Osteoblast (primary cell): ENCODE measurements at places on chromosomes 1 and 21. TPM values are rescaled to one million over a fixed set of nuclear protein-coding genes. Genes with fewer than 3 reads are reported as not detected.

The HSF2BP gene
- 1.8 and 2.1 TPM in 2 replicates for total RNA-seq

GRCh38 chr21:38911484-38912101 lies 105.9 kb downstream of the ETS2 start:
- no peak overlapping the region for H3K27ac ChIP-seq
- no peaks in the 10 kb centered on the region for H3K36me3 ChIP-seq
- H3K4me1 ChIP-seq: peaks cover 25% of the 10 kb centered on the region
- no peak for DNase-seq
- no peak overlapping the region for H3K4me3 ChIP-seq

- no peak for DNase-seq
- no peak overlapping the region for H3K4me3 ChIP-seq
- no peaks in the 10 kb centered on the region for H3K27me3 ChIP-seq
- H3K36me3 ChIP-seq: no peaks in the 10 kb centered on the region
- no peaks in the 10 kb centered on the region for H3K4me1 ChIP-seq
Observed at GRCh38 chr1:181675918-181676190, 192.5 kb downstream of the CACNA1E start.

GRCh38 chr1:97806326-97806725 lies 114.5 kb downstream of the DPYD start:
- H3K36me3 ChIP-seq: no peaks in the 10 kb centered on the region
- H3K27me3 ChIP-seq: no peaks in the 10 kb centered on the region
- H3K4me1 ChIP-seq: peaks cover 4% of the 10 kb centered on the region
- no peak overlapping the region for H3K4me3 ChIP-seq
- no peak for DNase-seq
- no peak overlapping the region for H3K27ac ChIP-seq

DNA sequence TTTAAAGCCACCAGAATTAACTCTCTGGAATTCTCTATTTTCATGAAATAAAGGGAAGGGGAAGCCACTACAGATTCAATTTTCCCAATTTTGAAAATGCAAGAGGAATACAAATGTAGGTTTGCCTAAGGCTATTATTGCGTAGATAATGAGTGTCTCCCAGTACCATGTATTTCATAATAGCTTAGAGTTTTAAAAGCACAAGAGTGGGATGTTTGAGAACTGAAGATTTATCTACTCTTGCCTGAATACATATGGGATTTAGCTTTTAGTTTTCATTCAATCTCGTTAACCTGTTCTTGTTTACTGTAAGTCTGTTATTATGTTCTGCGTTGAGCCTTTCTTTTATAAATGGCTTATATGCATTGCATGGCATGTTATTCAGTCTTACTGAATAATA lies 795.1 kb downstream of the BRINP3 start:
- no peaks in the 10 kb centered on the region for H3K36me3 ChIP-seq
- H3K27me3 ChIP-seq: no peaks in the 10 kb centered on the region
- no peak for DNase-seq
- H3K4me1 ChIP-seq: no peaks in the 10 kb centered on the region
- H3K4me3 ChIP-seq: no peak overlapping the region
- no peak overlapping the region for H3K27ac ChIP-seq

The CELA3B gene
- total RNA-seq: not detected in 2 replicates

DNA sequence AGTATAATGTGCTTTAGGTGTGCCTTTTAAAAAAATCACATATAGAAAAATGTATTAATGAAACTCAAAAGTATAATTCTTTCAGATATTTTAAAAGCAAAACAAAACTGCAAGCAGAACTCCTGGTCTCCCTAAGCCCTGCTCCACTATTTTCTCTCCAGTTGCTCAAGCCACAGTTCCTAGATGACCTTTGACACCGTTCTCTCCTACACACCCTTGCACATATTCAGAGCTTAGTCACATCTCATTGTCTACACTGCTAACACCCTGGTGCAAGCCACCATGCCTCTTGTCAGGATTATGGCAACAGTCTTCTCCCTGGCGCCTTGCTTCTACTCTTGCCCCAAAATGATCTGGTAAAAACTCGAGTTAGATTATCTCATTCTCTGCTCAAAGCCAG lies 50.2 kb upstream of the ROR1 start:
- no peaks in the 10 kb centered on the region for H3K36me3 ChIP-seq
- no peak for DNase-seq
- H3K27me3 ChIP-seq: no peaks in the 10 kb centered on the region
- H3K4me3 ChIP-seq: no peak overlapping the region
- H3K27ac ChIP-seq: no peak overlapping the region
